ENCODE measurements at places on chromosomes 5 and 9.

- DNase-seq = no peak
These were observed 146.4 kb upstream of the TNC start for GRCh38 chr9:115264313-115264712.

DNA sequence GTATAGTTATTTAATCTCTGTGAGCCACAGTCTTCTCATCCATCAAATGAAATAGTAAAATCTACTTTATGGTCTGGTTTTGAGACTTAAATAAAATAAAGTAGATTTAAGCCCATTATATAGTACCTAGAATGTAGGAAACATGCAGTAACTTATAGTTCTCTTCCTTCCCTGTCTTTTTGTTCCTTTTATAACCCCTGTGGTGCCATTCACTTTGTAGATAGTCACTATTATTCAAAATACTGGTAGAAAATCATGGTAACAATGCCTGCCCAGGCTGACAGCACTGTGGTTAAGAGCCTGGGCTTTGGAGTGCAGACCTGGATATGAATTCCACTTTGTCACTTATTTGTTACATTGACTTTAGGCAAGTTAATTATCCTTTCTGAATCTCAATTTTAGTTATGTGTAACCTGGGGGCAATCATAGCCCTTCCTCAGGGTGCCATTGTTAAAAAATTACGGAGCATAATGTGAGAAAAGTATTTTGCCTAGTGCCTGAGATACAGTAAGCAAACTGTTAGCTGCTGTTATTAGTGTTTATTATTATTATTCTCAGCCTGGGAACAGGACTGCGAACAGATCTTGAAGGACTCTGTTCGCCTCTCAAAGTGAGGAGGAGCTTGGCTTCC lies 100.4 kb downstream of the RALGPS1 start:
- no peak for DNase-seq

- no peak for DNase-seq
These were observed 34.9 kb downstream of the TRIO start for GRCh38 chr5:14178091-14178490.

DNA sequence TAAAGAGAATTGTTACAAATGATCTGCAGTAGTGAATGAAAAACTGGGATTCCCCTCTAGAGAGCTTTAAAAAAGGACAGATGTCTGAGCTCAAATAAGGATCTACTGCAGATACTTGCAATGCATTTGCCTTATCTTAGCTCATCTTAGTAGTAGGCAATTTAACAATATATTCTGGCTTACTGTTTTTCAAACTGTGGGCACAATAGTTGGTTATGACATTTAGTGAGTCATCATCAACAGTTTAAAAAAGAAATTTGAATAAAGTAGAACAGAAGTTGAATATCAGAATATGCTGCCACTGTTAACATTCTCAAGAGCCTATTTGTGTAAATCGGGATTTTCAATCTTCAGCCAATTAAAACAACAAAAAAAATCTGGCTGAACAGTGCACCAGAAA lies 6.7 kb upstream of the CAST start:
- DNase-seq = no peak

DNA sequence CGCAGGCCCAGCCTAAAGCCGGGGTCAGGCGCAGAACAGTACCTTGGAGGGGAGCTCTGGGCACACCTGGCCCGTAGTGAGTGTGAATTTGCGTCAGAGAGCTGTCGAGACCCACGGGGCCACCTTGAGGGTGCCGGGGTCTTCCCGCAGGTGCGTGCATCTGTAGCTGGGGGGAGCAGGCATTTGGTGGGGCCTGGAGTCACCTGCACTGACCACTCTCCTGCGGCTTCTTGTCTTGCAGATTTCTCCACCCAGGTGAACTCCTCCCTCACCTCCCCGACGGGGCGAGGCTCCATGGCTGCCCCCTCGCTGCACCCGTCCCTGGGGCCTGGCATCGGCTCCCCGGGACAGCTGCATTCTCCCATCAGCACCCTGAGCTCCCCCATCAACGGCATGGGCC lies 75.1 kb downstream of the RXRA start:
- DNase-seq = no peak

GRCh38 chr9:99003308-99003707 lies 59.6 kb downstream of the COL15A1 start:
- DNase-seq = no peak

DNA sequence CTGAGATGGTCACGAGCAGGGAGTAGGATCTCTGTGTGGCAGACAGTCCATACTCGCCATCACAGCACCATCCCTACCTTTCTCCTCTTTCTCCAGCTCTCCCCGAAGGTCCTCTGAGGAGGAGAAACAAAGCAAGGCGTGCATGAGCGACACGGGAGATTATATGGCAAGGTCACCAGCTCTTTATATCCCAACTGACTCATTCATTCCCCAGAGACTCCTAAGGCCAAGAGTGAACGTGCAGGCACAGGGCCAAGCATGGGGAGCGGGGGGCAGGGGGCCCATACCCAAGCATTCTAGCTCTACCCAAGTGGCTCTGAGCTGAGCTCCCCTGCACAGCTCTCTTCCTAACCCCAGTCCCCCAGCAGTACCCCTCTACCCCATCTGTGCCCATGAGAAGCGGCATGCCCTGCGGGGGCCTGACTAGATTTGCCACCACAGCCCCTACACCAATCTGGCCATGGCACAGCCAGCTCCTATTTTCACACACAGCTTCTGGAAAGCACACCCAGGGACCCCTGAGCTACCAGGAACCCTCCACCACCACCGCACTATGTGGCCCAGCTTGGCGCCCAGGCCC lies 6.8 kb downstream of the TRIM7 start:
- no peak for DNase-seq

DNA sequence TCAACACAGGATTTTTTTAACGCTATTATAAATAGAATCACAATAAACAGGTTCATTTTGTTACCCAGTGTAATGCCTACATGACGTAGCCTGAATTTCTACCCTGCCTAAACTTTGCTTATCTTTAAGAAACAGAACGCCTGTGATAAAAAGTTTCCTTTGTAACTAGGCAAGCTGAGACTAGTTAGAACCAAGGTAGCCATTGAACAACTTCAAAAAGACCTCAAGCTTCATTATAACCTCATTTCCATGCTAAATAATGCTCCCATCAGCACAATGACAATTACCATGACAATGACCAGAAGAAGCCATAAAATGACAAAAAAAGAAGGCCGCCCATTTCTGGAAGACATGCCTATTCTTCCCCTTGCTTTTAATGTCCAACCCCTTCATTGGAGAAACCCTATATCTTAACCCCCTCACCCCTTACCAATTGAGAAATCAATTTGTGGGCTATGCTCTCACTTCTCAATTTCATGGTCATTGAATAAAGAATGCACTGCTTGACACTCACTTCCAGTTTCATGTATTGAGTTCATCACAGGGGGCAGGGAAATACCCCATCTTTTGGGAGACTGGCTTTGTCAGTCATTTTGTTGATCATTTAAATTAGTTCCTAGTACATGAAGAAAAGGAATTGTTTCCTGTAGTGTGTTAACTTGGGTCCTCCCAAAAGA lies 276.8 kb downstream of the MCTP1 start:
- no peak for DNase-seq

GRCh38 chr5:39426746-39427105 lies 1.9 kb upstream of the DAB2 start:
- no peak for DNase-seq

DNA sequence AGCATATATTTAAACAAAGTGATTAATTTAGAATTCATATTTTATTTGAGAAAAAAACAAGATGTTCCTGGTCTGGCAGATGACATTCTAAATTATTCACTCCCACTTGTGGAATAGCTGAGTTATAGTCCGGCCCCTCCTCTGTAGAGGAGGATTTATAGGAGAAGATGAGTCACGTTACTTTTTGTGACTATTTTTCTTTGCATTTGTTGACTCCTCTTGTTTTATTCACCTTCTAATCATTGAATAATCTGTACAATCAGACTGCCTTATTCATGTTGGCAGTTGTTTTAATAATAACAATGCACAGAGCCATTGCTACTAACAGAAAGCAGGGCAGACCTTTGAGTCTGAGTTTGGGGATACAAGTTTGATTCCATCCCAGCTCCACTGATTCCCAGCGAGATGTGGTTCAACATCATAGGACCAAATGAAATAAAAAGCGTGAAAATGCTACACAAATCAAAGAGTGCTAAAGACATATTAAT lies 23.2 kb downstream of the DOCK8 start:
- no peak for DNase-seq

DNA sequence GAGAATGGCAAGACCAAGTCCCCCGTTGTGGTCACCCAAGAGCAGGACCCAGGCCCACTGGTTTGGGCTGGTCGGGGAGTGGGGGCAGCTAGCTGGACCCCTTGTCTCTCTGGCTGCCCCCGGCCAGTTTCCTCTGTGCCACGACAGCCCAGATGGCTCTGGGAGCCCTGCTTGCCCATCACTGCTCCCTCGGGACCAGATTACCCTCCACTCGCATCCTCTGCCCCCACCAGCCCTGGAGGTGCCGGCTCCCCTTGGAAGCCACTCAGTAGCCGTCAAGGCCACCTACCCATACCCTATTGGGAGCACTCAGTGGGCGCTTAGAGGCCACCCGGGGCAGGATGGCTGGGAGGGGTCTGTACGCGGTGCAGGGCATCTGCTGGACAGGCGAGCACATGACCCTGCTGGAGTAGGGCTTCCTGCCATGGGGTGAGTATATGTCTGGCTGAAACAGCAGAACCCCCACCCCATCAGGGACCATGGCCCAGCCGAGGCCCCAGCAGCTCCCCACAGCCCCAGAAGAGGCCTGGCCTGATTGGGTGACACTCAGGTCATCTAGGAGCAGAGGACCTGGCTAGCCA lies 70.0 kb downstream of the ZNF354C start:
- no peak for DNase-seq

DNA sequence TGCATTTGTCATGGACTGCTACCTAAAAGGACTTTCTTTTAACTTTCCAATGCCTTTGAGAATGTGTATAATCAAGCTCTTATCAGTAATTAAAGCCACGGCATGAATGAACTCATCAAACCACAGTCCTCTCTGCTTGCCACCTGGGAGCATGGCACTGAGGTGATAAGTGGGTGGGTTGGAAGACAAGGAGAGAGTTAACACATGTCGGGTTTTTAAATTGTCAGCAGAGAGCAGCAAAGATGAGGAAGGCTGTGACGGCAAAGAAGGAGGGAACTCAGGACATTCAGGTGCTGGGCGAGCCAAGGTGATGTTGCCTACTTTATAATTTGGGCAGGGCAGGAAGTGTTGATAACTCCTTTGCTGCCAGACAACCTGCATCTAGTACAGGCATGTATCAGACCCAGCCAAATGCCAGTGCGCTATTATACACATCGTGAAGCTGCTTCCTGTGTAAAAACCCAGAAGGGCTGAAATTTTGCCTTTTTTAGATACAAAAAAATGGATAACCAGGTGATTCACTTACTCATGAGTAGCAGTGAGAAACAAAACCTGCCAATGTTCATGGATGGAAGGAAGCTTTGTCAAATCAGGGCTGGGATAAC lies 269.1 kb downstream of the KIF4B start:
- DNase-seq = no peak

GRCh38 chr5:157598350-157598936 lies 22.9 kb upstream of the ADAM19 start:
- no peak for DNase-seq

- no peak for DNase-seq
These were observed 15.5 kb upstream of the SLC25A51 start for GRCh38 chr9:37919246-37919955.

DNA sequence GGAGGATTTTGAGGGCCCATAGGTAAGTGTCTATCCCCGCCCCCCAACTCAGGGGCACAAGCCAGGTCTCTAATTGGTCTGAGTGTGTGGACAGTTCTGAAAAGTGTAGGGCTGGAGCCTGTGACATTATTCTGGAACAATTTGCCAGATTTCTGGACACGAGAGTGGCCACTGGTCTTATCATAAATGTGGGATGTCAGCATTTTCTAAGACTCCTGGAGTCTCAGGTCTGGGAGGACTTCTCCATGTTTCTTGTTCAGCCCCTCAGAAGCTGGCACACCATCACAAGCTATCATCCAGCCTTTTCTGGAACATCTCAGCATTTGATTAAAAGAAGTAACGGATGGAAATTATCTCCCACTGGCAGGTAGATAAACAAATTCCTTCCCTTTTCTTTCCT lies 141.4 kb downstream of the SEC61B start:
- no peak for DNase-seq

GRCh38 chr9:114342755-114343440 lies 13.2 kb downstream of the ORM2 start:
- no peak for DNase-seq

GRCh38 chr5:105956456-105957196 lies 1714.1 kb downstream of the EFNA5 start:
- no peak for DNase-seq

GRCh38 chr5:134127376-134127861 lies 12.9 kb downstream of the TCF7 start:
- no peak for DNase-seq
